A549 treated with GW870086 at 1 μM for 4 hours (cell line): ENCODE measurements at places on chromosomes 2 and 18. TPM values are rescaled to one million over a fixed set of nuclear protein-coding genes. Genes with fewer than 3 reads are reported as not detected.

AFF3 gene
- total RNA-seq = 0.07 to 0.09 TPM in 2 of 5 replicates, not detected in the others

ST3GAL5 gene
- total RNA-seq = 21.4 to 31.2 TPM (median 28.3 TPM) in 5 replicates

EML6 gene
- total RNA-seq = 1.2 to 2.5 TPM (median 1.8 TPM) in 5 replicates

GGCX gene
- 41.7 to 44.9 TPM (median 44.0 TPM) in 5 replicates for total RNA-seq

ABCB11 gene
- total RNA-seq = 0.01 to 0.05 TPM (median 0.03 TPM) in 4 of 5 replicates, not detected in the other

MAB21L4 gene
- 0.26 to 0.49 TPM (median 0.37 TPM) in 5 replicates for total RNA-seq

ATP6V1C2 gene
- 0.13 to 0.31 TPM (median 0.28 TPM) in 5 replicates for total RNA-seq

POTEI gene
- total RNA-seq = 0.07 TPM in 1 of 5 replicates, not detected in the others

LONRF2 gene
- total RNA-seq = 1.8 to 3.5 TPM (median 2.7 TPM) in 5 replicates

PMS1 gene
- total RNA-seq = 5.9 to 8.2 TPM (median 7.2 TPM) in 5 replicates

FIGN gene
- 1.5 to 2.2 TPM (median 2.0 TPM) in 5 replicates for total RNA-seq

ALPI gene
- total RNA-seq = 0.06 to 0.15 TPM in 2 of 5 replicates, not detected in the others
